ENCODE measurements at places on chromosomes 6 and 20.

DNA sequence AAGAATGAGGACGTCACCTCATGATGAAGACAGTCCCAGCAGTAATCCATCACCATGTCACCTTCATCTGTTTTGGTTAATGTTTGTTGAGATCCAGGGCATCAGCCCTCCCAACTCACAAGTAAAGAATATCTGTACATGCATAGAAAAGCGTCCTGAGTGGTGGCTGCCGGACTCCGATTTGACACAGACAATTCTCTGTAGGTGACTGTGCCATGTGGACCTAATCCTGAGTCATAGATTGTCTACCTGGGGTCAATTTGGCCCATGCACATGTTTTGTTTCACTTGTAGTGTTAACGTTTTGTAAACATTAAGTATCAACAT lies 168.4 kb upstream of the UST start:
- no peak for DNase-seq

DNA sequence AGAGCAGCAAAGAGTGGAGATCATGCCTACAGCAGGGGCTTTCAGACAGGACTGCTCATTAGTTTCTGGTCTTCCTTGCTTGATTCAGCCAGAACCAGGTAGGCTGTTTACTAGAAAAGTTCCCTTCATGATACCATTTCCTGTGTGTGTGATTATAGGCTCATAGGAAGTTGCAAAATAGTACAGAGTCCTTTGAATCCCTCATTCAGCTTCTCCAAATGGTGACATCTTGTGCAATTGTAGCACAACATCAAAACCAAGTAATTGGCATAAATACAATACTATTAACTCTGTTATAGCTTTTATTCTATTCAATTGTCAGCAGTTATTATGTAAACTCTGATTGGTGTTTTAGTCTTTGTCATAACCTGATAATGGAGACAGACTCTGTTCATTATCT lies 347.3 kb upstream of the CDH4 start:
- DNase-seq, result no peak

DNA sequence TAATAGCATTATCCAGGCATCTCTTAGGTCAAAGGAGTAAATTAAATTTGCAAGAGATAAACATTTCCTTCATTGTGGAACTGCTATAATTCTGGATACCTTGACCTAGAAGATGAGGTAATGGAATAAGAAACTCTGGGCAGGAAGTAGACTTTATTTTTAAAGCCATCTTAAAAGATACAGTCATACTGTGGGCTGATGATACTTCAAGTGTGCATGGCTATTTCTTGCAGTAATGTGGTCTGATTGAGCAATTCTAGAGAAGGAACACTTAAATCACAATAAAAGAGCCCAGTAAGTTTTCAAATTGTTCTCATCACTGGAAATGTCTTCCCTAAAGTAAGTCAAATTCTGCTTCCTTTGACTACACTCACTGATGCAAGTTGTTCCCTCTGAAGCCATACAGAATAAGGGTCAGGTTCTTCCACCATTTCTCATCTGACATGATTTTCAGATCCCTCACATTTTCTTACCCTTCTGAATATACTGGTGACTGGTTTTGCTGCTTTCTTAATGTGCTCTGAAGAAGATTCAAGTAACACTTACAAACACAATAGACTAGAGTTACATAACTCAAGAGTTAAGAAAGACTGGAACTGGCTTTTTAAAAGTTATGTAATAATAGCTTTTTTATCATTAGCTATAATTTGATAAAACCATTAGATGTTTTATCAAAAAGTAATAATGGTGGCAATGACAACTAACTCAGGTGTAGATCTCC lies 62.6 kb upstream of the TMEM244 start:
- no peak for DNase-seq

DNA sequence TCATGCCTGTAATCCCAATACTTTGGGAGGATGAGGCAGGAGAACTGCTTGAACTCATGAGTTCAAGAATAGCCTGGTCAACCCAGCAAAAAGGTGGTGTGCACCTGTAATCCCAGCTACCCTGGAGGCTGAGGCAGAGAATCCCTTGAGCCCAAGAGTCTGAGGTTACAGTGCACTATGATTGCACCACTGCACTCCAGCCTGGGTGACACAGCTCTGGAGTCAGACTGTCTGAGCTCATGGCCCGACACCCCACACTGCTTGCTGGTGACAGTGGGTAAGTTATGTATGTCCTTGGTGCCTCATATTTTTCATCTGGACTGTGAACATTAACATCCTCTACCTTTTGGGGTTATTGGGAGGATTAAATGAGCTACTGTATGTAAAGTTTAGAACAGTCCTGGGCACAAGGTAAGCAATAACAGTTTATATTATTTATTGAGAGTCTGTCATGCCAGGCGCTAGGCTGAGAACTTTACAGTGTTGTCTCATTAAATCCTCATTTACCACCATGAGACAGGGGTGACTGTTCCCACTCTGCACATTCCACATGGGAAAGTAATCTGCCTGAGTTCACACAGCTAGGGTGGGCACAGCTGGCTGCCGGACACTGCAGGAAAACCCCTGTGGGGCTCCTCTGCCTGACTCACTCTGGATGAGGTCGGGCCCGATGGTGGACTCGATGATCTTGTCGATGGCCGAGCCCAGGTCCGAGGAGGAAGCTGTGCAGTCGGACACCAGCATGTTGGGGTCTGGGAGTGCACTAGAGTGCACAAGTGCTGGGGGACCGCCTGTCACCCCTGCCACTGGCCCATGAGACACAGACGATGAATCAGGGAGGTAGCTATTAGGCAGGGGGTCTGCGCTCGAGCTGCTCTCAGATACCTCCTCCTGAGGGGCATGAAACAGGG lies 2.9 kb downstream of the ZNF335 start:
- DNase-seq, result no peak

DNA sequence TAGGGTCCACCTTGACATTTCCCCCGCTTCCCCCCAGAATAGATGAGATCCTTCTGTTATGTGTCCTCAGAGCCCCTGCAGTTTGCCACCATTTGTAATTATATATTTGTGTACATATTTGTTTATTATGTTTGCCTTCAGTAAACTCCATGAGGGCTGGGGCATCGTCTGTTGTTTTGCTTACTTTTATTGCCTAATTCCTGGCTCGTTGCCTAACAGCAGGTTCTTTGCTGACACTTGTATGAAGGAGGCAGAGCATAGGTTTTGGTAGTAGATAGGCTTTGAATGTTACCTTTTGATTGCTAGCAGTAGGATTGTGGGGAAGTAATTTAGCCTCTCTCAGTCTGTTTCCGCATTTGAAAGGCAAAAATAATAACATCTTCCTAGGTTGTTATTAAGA lies 9.9 kb downstream of the MAP3K4 start:
- DNase-seq, result no peak

- no peak for DNase-seq
Observed at GRCh38 chr6:79313254-79313653, 78.8 kb upstream of the HMGN3 start.

DNA sequence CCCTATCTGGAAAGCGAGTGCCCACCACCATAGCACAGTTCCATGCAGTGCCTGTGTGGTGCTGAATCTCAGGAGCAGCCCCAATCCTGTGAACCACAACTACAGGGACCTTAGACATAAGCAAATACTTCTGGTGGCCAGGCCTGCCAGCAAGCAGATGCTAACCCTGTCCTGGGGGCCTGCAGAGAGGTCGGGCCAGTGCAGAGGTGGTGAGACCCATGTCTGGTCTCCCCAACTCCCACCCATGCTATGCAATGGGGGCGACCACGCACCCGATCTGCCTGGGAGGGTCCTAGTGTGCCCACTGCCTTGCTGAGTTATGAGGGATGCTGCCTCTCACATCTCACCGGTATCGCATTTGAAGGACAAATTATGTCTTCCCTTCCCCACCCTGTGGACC lies 151.6 kb upstream of the ZNF337 start:
- DNase-seq, result no peak

- no peak for DNase-seq
Observed at GRCh38 chr20:44632103-44632752, 19.3 kb downstream of the ADA start.

DNA sequence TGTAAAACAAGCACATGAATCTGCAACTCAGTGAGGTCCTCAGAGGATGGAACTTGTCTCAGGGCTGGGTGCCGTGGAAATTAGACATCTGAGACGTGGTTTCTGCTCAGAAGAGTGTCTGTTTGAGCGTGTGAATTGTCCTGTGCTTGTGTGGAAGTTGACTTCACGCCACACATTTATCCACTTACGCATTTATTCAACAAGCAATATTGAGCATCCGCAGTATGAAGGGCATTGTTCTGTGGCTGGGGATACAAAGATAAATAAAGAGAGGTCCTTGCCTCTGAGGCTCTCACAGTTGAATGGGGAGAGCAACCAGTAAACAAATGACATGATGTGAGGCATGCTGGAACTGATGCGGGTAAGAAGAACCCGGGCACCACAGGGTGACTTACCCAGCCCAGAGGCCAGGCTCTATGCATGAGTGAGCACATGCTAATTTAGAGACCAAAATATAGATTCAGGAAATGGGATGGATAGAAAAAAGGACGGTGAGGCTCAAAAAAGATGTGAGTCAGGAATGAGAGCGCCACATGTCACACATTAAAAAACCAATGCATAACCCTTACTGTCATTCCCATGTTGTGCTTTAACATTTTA lies 60.4 kb downstream of the SOBP start:
- no peak for DNase-seq

Data from NT2/D1 (cell line).